ENCODE measurements at places on chromosomes 1 and 21. TPM values are rescaled to one million over a fixed set of nuclear protein-coding genes. Genes with fewer than 3 reads are reported as not detected.

PTPN7 gene
- 0.41 TPM for polyA plus RNA-seq

FCRLA gene
- 0.31 TPM for polyA plus RNA-seq

SPATA1 gene
- 1.4 TPM for polyA plus RNA-seq

MXRA8 gene
- 242 TPM for polyA plus RNA-seq

S100A16 gene
- 134 TPM for polyA plus RNA-seq

GRCh38 chr1:22815421-22816066 lies 104.9 kb downstream of the EPHB2 start:
- no peak for DNase-seq

GRCh38 chr1:3714814-3715213 lies 37.4 kb upstream of the CCDC27 start:
- no peak for DNase-seq

- DNase-seq: no peak
These were observed 17.4 kb downstream of the PDXK start for GRCh38 chr21:43736224-43736883.

GRCh38 chr1:91499904-91500755 lies 521 bp upstream of the CDC7 start:
- no peak for DNase-seq

DNA sequence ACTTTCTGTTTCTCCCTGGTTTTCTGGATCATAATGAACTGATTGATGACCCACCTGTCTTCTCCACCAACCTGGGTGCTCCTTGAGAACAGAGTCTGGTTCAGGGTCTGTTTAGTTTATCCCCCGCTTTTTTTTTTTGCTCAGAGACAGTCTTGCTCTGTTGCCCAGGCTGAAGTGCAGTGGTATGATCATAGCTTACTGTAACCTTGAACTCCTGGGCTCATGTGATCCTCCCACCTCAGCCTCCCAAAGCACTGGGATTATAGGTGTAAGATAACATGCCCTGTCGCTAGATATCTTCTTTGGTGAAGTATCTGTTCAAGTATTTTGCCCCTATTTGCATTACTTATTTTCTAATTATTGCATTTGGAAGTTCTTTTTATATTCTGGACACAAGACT lies 30.2 kb upstream of the CITED4 start:
- DNase-seq: no peak

- DNase-seq: no peak
These were observed 53.1 kb upstream of the CD55 start for GRCh38 chr1:207268337-207268736.

- no peak for DNase-seq
These were observed 5.3 kb upstream of the FAM78B start for GRCh38 chr1:166172106-166172505.

- no peak for DNase-seq
These were observed 68.8 kb upstream of the C1orf174 start for GRCh38 chr1:3968851-3969250.

GRCh38 chr1:64525116-64525686 lies 55.3 kb downstream of the CACHD1 start:
- DNase-seq: no peak

Measured in hepatocyte (in vitro differentiated cells).